Activated naive CD8-positive, alpha-beta T cell treated with anti-CD3 and anti-CD28 coated beads, Interleukin-2, amount 50 U/mL, for 24 hours (primary cell): ENCODE measurements at places on chromosomes 2 and 18.

GRCh38 chr2:69645921-69646320 lies 2.4 kb upstream of the AAK1 start:
- no peak for DNase-seq

- DNase-seq: no peak
Observed at GRCh38 chr2:234963773-234964615, 12.2 kb downstream of the SH3BP4 start.

DNA sequence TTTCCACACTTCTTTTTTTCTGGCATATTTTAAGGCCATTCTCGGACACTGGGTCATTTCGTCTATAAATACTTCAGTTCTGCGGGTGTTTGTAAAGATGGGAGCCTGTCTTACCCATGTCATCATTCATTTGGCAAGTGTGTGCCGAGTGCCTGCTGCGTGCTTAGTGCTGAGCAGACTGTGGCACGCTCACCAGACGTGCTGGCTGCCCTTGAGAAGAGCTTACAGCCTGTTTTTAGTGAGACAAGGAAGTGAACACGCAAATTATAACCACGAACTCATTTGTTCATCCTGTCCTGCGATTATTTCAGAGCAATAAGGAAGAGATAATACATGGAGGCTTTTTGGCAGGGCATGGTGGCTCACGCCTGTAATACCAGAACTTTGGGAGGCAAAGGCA lies 10.4 kb upstream of the STON1 start:
- DNase-seq: no peak

DNA sequence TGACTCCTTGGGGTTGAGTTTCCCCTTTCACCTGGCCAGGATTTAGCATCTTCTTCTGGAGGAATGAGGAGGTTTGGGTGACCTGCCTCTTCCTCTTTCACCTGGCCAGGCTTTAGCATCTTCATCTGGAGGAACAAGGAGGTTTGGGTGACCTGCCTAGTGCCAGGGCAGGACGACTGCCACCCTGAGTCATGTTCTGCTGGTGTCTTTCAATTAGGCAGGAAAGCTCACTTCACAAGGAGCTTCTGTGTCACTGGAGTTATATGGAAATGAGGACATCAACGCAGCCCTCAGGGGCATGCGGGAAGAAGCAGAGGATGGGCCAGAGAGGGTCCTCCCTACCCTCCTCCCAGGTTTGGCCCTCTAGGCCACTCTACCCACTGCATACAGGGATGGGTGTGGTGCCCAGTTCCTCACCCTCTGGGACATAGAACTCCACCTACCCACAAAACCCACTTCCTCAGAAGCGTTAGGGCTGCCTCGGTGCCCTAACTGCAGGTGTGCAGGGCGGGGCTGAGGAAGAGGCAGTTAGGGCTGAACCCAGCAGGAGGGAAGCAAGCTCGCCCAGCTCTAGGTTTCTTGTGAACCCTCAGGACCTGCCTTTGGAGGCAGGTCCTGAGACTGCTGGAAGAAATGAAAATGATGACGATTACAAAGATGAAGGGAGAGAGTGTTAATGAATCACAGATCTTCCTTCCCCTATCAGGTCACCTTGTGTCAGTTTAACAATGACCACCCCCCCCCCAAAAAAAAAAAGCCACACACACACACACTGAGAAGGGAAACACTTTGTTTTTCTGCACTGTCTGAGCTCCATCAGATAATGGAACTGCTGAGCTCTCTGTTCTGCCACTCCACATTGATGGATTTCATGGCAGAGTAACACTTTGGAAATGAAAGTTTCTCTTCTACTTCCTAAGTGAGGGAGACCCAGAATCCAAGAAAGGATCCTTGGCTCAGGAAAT lies 71.0 kb downstream of the ARL4C start:
- DNase-seq: peak; percentile 61

DNA sequence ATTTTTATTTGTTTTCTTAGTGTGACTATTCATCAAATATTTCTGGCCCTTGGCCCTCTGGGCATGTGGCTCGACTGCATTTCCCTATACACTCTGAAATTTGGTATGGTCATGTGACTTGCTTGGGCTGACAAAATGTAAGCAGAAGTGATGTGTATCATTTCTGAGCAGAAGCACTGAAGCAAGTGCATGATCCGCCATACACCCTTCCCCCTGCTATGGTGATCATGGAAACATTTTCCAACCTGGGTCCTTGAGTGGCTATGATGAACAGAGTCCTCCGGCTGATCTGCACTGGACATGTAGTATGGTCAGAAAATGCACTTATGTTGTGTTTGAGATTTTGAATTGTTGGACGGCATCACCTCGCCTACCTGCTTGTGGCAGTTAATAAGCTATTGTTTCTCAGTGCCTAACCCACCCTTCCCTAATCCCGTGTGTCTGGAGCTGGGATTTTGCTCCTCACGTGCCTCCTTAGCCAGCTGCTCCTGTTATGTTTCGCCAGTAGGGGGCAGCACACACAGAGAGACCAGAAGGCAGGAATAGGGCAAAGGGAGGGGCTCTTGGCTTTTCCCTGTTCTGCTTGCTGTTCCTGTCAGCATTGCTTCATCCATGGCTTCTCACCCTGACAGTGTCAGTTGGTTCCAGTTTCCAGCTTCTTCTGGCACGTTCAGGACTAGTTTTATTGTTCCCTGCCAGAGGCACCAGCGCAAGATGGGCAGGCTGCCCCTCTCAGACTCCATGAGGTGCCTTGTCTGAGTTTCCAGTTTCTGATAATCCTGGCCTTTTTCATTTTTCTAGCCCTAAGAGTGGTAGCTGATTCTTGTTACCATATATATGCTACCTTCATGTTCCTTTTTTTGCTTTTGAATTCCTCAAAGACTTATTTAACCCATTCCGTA lies 207.4 kb downstream of the ARL6IP6 start:
- DNase-seq: peak; percentile 61

- DNase-seq: no peak
Observed at GRCh38 chr2:44679990-44680389, 261.5 kb upstream of the SIX3 start.

DNA sequence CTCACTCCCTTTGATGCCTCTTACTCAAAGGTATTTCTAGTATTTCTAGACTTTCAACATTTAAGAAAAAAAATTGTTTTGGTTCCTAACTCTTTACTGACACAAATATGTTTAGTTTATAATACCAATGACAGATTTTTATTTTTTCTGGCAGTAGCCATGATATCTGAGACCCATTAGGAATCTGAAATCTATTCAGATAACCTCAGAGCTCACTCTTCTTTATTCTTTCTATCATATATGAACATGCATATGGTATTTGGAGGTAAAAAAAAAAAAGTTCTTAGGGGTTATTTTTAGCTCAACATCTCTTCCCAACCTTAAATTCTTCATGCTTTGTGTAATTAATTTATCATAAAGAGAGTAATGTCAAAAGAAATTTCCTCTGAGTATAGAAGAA lies 465.5 kb downstream of the CDH2 start:
- DNase-seq: no peak

- no peak for DNase-seq
Observed at GRCh38 chr18:924987-925386, 20.3 kb downstream of the ADCYAP1 start.

DNA sequence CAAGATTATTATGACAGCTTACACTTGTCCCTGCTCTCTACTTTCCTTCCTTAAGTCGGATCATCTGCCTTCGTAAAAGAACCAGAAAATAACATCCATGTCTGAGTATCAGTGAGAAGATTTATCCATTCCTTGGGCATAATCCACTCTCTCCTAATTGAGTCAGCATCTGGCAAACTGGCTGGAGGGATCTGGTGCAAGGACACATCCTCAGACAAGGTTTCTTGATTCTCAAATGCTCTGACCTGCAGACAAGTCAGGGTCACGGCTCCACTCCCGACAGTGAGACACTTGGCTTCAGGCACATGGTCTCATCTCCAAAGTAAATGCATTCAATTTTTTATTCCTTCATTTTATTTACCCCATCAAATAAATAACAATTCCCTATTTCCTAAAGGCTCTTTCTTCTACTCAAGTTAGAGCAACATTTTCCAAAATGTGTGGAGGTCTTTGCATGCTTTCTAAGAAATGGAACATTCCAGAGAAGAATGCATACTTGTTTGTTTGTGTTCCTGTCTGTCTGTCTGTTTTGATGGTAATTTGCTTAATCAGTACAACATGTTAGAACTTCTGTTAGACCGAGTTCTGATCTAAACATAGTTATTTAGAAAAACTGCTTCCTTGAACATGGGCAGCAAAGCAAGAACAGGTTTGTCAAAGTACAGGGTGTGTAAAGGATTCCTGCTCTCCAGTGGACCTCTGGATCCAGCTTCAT lies 246.9 kb downstream of the IRS1 start:
- no peak for DNase-seq

DNA sequence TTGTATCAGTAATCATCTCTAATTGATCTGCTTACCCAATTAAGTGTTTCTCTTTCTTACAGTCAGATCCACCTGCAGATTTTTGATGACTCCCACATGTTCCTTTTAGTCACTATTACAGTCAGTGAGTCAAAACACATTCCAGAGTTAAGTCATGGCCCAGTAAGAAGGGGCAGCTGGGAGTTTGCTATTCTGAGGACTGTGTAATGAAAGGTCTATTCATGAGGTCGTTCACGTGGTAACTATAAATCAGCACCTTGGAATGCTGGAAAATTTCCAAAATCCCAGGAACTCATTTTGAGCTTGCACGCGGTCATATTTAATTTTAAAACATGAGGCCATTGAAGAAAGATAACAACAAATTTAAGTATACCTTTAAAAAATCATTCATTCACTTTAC lies 252.5 kb downstream of the XIRP2 start:
- DNase-seq: no peak

DNA sequence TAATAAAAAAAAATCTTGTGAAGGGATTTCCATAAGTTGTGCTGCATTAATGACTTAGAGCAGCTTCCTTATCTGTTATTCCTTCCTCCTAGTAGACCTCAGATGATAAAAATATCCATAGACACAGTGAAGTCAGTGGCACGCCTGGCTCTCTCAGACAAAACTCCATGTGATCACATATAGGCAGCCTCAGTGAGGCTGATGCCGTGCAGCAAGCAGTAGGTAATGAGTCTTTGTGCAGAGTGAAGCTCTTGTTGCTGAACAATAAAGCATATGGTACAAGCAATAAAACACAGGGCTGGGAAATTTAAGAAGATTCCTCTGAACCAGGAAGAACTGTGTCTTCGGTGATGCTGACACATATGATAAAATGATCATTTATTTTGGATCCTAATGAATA lies 102.7 kb downstream of the CSRNP3 start:
- no peak for DNase-seq

DNA sequence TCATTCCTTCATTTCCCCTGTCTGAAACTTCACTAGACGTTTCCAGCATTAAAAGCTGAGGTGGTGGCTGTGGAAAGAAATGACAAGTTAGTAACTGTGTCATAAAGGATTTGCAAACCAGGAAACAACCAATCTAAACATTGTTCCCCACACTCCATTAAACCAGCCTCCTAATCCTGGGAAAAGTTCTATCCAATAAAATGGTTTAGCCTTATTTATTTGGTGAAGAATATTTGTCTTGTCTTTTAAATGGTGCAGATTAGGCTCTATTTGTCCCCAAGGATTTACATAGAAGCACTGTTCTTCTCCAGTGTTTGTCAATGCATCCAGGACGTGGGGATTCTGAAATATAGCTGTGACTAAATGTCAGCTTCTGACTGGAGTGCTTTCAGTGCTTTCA lies 10.5 kb upstream of the DPP4 start:
- DNase-seq: no peak

- DNase-seq: no peak
Observed at GRCh38 chr2:69104261-69104660, 91.3 kb downstream of the ANTXR1 start.

DNA sequence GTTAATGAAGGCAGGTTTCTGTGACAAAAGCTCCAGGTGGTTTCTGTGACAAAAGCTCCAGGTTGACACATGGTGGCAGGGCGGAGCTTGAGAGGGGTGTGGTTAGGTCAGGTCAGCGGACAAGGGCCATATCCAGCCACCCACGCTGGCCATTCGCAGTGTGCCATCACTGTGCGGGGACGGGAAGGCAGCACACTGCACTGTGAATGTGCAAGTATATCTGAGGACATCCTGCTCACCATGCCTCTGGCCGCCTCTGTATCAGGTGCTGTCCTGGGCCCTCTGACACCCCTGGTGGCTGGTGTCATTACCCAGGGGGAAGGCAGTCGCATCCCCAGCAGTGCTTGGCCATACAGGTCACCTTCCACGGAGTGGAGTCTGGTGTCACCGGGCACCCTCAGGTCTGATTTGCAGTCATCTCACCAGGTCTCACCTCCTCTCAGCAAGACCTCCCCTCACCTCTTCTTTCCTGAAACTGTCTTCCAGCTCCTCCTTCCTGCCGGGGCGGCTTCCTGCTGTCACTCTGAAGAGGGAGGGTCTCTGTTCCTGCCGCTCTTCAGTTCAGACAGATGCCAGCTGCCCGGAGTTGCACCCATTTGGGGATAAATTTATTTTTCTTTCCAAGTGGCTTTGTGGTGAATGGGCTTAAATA lies 34.9 kb downstream of the CTIF start:
- DNase-seq: no peak

DNA sequence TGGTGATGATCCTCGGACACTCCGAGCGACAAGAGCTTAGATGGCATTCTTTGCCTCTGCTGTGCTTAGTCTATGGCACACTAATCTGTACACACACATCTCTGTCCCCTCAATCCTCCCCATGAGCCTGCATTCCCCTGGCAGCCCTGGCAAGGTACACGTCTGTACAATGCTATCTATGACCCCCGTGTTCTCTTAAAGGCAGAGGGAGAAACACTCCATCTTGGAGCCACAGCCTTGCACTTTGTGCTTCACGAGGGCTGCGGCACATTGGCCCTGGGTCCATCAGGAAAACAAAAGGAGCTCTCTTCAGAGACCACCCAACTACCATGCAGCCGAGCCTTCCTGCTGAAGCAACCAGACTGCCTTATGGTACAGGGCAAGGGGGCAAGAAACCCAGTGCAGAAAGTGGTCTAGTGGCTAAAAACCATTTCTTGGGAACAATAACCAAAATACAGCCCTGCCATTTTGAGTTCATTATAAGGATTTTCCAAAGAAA lies 42.5 kb downstream of the STEAP3 start:
- DNase-seq: no peak

DNA sequence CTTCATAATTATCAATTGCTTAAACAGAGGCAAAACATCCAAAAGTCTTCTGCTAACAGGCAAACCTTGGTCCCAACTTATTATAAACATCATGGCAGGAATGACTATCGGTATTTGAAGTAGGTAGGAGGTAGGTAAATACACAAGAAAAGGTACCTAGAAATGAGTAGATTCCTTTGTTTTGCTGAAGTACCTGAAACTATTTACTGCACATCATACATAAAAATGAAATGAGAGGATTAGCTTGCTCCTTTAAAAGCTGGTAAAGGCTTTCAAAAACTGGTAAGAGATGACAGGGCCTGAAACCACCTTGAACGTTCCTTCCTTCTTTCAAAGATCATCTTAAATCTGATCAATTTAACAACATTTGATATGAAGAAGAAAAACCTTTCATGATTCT lies 55.2 kb upstream of the MAPRE2 start:
- DNase-seq: no peak

DNA sequence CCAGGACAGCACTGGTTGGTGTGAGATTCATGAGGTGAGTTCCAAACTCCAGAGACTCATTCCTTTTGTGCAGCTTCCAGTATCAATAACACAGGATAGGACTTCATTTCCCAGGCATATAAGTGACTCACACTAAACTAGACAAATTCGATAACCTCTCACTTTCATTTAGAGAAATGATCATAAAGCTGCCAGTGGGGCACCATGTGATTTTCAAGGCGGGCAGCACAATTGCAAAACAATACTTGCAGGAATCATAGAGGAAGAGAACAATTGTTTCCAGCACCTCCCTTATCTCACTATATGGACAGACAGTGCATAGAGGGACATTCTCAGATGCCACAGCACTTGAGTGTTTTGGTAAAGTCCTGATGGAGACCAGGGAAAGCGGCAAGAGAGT lies 31.3 kb upstream of the DNAH7 start:
- no peak for DNase-seq

GRCh38 chr2:13968811-13969210 lies 663.7 kb upstream of the LRATD1 start:
- DNase-seq: no peak
